ENCODE measurements at places on chromosomes 4 and X.

GRCh38 chr4:20760053-20760452 is 59.8 kb downstream of the PACRGL start:
- DNase-seq, result no peak

GRCh38 chr4:168587411-168588125 is 90.7 kb downstream of the PALLD start:
- no peak for DNase-seq

GRCh38 chrX:3582451-3582850 is 131.0 kb downstream of the PRKX start:
- no peak for DNase-seq

GRCh38 chr4:54516556-54517215 is 141.1 kb upstream of the KIT start:
- no peak for DNase-seq

DNA sequence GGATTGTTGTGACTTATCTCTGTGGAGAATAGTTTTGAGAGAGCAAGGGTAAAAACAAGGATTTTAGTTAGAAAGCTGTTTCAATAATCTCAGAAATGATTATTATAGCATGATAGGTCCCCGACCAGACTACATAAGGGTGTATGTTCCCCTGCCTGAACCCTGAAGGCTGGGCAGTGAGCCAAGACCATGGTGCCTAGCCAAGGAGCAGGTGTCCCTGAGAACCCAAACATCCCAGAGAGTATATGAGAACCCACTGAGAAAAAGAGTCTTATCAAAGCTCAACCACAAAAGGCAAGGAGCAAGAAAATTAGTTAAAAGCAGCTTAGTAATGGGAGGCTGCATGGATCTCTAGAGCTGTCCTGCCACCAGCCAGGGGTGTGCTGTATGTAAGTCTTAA is 94.9 kb upstream of the UNC5C start:
- DNase-seq, result no peak

GRCh38 chr4:74536557-74536956 is 91.6 kb downstream of the AREG start:
- DNase-seq, result no peak

DNA sequence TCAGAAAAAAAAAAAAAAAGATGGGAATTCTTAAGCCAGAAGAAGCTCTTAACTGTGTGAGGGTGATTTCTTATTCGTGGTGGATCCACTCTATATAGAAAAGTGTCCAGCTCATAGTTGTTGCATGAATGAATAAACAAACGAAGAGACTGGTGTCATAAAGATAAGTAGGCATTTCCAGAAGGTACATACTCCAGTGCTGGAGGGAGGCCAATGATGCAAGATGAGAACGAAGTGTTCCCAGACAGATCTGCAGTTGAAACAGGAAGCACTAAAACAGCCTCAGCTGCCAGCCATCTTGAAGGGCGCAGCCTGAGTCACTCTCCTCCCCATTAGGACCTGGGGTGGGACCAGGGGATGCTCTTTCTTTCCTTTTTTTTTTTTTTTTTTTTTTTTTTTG is 47.4 kb upstream of the HOPX start:
- DNase-seq, result no peak

GRCh38 chr4:24489870-24490269 is 94.5 kb downstream of the DHX15 start:
- DNase-seq, result no peak

DNA sequence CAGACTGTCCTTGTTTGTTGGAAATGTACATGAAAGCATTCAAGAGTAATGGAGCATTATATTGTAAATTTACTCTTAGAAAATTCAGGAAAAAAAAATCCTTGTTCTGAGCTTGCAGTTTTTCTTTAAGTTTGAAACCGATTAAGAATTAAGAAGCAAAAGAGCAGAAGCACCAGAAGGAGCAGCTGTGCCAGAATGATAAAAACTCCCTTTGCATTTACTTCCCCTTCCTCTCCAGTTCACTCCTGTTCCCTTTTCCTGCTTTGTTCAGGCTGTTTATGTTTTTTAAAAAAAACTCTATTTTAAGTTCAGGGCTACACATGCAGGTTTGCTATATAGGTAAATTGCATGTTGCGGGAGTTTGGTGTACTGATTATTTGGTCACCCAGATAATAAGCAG is 90.3 kb downstream of the ATOH1 start:
- DNase-seq, result no peak

GRCh38 chr4:150010525-150011126 is 67.6 kb upstream of the DCLK2 start:
- DNase-seq, result no peak

DNA sequence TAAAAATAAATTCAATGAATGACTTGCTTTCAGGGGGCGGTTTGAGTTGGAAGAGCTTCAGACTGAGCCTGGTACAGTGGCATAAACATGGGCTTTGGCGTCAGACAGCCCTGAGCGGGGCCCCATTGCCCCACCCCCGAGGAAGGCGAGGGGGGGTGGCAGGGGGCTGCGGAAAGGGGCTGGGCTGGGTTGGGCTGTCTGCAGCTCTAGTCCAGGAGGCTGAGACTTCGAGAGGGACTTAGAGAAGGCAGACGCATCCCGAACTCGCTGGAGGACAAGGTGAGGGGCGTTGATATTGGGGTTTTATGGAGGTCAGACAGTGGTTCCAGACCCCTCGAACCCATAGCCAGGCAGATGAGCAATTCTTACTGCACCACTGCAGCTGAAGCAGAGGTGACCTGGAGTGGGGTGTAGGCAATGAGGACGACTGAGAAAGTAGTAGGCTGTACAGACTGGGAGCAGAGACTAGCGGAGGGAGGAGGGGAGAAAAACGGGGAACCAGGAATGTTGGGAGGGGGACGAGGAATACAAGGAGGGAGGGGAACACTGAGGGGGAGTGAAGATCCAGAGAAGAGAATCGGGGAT is at the start of gene MAGED2:
TSS of gene MAGED2 (plus strand) at position 222 of the 585 bp plus-strand sequence. CDS start 1,587 bp downstream, outside the sequence.
- DNase-seq, result no peak

DNA sequence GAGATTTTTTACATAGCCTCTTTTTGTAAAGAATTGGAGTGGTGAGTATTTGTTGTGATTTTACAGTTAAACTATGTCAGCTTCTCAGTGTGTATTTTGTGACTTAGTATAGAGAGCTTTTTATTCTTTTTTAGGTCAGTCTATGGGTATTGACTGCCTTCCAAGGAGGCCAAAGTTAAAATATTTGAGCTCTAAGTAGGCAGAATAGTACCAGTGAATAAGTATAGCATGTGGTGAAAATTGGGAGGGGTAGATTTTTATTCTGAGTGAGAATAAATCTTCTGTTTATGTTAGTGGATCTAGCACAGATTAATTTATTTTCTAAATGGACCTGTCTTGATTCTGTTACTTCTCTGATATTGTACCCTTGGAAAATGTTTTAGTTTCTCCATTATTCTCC is 37.5 kb downstream of the HERC3 start:
- DNase-seq, result no peak

DNA sequence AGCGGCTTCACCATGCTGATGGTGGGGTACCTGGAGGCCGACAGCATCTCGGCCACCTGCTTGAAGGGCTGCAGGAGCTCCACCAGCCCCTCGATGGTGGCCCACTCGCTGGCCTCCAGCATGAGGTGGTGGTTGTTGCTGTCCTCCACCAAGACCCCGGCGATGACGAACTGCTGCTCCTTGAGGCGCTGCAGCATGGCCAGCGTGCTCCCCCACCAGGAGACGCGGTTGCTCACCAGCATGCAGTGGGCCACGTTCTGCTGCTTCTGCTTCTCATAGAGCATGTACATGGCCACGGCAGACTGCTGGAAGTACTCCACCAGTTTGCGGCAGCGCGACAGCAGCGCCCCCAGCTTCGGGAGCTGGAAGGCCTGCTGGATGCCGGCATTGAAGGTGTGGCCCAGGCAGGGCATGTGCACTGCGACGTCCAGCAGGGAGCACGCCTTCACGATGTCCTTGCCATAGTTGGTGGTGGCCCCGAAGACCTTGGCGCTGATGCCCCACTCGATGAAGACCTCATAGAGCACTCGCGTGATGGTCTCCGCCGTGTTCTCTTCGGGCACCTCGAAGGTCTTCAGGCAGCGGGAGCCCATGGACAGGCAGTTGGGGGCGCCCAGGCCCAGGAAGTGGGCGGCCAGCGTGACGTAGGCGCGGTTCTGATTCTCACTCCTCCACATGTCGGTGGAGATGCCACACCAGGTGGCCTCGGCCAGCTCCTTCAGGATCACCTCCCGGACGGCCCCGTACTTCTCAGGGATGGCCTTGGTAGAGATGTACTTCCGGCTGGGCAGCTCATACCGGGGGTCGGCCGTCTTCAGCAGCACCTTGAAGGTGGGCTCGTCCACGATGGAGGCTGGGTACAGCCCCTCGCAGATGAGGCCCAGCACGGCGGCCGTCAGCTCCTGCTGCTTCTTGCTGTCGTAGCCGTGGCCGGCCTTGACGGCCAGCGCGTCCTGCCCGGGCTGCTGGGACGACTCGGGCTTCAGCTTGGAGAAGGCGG is 11.0 kb downstream of the DHRSX start:
- DNase-seq, result no peak

DNA sequence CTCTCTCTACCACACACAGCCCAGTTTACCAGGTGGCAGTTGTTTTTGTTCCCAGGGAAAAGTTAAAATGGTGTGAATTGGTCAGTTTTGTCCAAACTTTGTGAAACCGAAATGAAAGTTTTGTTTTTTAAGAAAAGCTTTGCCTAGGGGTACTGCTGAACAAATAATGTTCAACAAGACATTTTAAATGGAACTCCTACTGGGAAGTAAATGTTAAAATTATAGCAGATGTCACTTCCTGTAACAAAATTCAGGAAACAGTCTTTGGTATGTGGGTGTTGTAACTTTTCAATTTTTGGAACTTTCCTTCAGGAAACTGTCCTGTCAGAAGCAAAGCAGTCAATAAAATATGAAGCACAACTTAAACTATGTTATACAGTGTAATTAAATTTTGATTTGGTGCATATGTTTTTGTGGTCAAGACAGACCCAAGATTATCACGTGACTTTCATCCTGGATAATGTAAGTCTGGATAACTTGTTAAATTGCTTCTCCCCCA is 79.5 kb downstream of the AFF1 start:
- DNase-seq, result no peak

DNA sequence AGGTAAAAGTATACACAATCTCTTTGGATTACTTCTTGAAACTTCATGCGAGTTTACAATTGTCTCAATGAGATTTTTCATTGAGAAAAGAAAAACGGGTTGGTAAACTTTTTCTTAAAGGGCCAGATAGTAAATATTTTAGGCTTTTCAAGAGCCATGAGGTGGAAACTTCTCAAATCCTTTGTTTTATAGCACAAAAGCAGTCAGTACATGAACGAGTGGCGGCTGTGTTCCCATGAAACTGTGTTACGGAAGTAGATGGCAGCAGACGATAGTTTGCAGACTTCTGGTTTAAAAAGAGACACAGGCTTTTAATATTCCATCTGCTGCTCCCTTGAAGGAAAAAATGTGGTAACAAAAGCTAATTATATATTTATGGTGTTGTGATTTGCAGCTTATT is 332.0 kb downstream of the TENM3 start:
- no peak for DNase-seq

- DNase-seq, result no peak
Observed at GRCh38 chr4:7132730-7133582, 59.4 kb upstream of the SORCS2 start.

DNA sequence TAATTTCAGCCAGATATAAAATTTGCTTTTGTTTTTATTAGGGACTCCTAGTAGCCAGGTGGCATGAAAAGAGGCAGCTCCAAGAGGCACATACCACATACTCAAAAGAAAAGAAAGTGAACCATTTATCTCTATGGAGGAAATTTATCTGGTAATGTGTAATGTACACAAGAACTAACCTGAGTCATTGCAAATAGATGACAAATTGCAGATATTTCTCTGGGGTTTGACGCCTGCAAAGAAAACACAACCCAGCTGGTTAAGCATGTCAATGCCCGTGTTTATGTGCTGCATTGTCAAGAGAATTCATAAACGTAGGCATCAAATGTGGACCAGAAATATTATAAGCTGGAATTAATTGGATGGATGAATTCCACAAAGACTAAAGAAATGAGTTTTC is 46.9 kb upstream of the PHKA2 start:
- no peak for DNase-seq

- no peak for DNase-seq
Observed at GRCh38 chr4:48636911-48637310, 143.2 kb downstream of the FRYL start.

DNA sequence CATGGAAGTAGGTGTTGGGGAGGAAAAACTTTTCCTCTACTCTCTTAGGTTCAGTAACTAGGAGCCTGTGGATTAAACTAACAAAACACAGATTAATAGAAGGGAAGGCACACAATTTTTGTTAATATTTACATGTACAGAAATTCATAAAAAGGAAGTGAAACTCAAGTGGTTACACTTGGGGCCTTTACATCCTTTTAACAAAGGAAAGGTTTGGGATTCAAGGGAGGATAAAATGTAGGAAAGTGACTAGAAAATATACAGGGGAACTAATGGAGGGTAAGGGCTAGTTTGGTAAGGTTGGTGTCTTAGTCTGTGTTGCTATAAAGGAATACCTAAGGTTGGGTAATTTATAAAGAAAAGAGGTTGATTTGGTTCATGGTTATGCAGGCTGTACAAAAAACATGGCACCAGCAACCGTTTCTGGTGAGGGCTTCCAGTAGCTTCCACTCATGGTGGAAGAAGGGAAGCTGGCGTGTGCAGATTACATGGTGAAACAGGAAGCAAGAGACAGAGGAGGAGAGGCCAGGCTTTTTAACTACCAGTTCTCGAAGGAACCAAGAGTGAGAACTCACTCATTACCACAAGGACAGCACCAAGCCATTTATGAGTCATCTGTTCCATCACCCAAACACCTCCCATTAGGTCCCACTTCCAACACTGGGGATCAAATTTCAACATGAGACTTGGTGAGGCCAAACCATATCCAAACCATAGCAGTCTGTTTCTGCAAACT is 124.4 kb downstream of the CHRDL1 start:
- DNase-seq, result no peak

- no peak for DNase-seq
Observed at GRCh38 chr4:89653012-89653411, 183.9 kb downstream of the SNCA start.

GRCh38 chrX:8738588-8739189 is 6.8 kb upstream of the ANOS1 start:
- no peak for DNase-seq

- DNase-seq, result no peak
Observed at GRCh38 chr4:71283642-71284257, 55.1 kb upstream of the SLC4A4 start.

DNA sequence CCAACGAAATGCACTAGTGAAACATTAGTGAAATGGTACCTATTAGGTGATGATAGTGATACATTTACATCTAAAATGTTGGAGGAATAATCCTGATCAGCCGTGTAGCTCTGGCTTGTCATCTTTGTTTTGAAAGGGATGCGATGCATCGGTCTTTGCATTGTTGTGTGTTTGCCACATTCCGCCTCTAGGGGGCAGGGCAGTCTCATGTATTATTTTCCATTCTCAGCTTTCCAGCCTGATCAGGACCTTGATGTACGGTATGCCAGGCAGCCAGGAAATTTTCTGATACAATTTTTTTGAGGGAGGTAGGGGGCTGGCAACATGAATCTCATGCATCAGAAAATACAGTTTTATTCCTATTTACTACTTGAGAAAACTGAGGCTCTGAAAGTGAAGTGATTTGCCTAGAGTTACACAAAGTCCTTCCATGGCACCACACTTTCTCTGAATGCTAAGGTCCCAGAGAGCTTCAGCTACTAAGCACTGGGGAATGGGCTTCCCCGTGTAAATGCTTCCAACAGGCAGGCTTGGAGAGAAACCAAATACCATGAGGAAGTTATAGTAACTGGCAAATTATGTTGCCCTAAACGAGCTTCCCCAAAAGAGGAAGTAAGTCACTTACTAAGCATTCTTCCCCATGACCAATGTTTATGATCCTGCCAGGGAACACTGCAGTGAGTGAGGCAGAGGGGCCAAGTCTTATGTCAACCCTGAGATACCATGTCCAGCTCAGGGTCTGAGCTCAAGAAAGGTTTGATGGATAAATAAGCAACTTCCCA is 31.8 kb upstream of the IQSEC2 start:
- DNase-seq, result peak; percentile 79

- DNase-seq, result no peak
Observed at GRCh38 chrX:33086886-33087285, 124.5 kb downstream of the DMD start.
